ENCODE measurements at places on chromosomes 11 and 22.

DNA sequence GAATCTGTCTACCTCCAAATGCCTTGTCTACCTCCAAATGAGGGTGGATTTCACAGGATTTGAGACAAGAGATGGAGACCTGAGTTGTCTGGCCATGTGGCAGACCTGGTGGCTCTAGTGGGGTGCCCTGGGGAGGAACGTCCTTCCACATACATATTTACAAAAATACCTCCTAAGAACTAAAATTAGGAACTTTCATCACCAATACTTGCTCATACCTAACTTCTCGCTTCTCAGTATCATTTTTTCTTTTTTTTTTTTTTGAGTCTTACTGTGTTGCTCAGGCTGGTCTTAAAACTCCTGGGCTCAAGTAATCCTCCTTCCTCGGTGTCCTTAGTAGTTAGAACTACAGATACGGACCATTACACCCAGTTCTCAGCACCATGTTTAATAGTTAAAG, 117.9 kb downstream of the MED15 start:
- DNase-seq: no peak

GRCh38 chr11:132028380-132029240, 658.2 kb downstream of the NTM start:
- peak; percentile 12 for DNase-seq

DNA sequence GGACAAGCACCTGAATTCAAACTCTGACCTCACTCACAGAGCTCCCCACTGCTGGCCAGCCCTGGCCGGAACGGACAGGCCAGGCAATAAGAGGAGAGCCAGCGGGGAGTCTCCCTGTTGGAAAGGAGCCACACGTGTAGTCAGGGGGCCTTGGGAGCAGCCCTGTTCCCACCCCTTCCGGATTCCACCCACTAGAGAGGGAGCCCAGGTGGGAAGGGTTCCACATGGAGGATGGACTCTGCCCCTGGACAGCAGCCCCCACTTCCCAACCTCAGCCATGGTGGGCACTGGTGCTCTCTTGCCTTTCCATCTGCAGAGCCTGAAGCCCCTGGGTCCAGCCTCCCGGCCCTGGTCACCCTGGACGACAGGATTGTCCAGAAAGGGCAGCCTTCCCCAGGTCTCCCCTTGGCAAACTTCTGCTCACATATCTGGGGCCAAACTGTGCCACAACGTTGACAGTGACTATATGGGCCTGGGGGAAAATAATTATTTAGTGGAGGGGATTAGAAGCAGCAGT, 7.5 kb upstream of the APOBEC3A start:
- DNase-seq: no peak

GRCh38 chr11:12421386-12421785, 44.0 kb downstream of the PARVA start:
- DNase-seq: no peak

DNA sequence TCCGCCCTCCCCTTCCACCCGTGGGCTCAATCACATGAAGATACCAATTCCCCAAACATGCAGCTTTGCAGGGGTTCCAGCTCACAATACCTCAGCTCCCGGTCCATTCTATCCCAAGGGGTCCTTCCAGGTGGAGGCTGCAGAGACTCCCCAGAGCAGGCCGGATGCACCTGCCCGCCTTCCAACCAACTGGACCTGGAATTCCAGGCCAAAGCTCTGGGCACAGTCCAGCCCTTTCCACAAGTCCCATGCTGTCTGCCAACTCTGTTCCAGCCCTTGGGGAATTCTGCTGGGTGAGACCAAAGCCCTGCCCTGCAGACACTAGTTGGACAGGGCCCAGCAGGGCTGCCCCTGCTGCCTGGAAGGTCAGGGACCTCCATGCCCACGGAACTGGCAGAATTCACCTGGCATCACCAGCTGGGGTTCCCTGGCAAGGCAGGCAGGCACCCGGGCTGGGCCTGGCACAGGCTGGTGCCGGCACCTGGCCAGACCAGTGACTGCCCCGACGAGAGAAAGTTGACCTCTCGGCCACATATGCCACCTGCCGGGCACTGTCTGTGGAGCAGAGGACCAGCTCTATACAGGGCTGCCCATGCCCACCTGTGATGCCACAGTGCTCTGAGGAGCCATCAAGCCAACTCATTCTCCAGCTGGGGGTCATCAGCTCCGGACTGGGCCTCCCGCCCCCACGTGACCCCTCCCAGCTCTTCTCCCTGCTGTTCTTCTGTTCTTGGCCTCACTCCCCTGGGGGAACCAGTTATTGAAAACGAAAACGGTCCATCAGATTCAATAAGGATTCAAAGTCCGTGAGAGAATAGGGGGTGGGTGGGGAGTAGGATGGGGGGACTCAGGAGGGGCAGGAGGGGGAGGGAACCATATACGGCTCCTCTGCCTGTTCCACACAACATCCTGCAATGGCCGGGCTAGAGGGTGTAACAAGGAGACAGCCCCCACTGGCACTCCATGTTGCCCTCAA, 4.7 kb downstream of the SYT7 start:
- DNase-seq: no peak

GRCh38 chr11:10476927-10477689, 22.0 kb downstream of the AMPD3 start:
- no peak for DNase-seq

DNA sequence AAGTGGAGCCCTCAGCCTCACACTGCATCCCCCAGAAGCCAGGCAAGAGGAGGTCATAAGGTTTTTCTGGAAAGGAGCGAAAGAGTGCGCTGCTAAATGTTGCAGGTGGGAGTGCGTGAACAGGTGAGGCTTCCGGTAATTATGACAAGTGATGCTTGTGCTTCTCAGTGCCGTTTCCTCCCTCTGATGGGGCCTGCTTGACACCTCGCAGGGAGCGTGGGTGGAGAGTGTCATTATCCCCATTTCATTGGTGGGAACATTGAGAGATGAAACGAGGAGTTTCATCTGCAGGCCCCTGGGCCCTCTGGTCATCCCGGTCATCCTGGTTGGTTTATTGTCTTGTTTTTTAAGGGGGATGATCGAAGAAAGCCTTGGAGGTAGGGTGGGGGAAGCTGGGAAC, 57.5 kb downstream of the BCR start:
- no peak for DNase-seq

DNA sequence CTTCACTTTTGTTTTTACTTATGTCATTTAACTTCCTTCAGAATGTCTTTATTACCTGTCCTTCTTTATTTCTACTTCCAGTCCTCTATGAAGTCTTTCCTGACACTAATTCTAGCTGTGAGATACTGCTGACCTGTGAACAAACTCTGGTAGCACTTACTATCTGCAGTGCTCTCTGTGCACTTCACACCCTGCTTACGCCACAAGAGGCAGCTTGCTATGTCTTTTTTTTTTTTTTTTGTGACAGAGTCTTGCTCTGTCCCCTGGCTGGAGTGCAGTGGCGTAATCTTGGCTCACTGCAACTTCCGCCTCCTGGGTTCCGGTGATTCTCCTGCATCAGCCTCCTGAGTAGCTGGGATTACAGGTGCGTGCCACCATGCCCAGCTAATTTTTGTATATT, 10.7 kb downstream of the STIM1 start:
- DNase-seq: no peak

DNA sequence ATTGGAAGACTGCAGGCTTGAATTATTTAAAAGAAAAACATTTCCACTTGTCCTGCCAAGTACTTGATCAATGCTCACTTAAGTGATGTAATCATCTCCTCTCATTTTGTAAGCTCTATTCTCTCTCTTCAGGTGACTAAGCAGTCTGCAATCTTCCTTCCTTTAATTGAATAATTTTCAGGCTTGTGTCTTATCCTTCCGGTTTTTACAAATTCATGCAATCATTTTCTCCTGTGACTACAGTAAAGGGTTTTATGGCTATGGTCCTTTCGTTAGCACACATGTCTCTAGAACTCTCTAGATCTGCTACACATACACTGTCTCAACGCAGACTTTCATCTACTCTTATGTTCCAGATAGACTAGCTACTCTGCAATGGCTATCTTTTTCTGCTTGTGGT, 12.6 kb upstream of the UPB1 start:
- DNase-seq: no peak

- no peak for DNase-seq
Measured at GRCh38 chr22:49589301-49589700, 238.4 kb downstream of the BRD1 start.

GRCh38 chr11:119578521-119579191, 150.3 kb downstream of the NECTIN1 start:
- DNase-seq: no peak

- DNase-seq: no peak
Measured at GRCh38 chr11:2088284-2088683, 50.9 kb downstream of the IGF2 start.

- DNase-seq: no peak
Measured at GRCh38 chr11:122895563-122895962, 13.0 kb downstream of the JHY start.

DNA sequence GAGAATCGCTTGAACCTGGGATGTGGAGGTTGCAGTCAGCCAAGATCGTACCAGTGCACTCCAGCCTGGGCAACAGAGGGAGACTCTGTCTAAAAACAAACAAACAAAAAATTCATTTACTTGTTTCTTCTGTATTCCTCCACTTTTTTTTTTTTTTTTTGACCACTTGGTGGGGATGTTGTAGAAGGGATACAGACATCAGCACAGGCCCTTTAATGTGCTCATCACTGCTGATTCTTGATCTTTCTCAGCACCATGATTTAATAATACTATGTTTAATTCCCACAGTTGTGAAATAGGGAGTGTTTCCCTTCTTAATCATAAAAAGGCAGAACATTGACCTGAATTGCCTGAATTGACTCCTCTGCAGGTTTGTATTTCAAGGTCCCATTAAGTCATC, 4.5 kb downstream of the TTC9C start:
- no peak for DNase-seq

- DNase-seq: peak; percentile 14
Measured at GRCh38 chr22:27801616-27802345, at the start of gene MN1. TSS of gene MN1 (minus strand) at chr22:27801756. CDS start at chr22:27800543, 1,213 bp downstream.

GRCh38 chr11:2807025-2807681, 78.4 kb downstream of the CDKN1C start:
- no peak for DNase-seq

DNA sequence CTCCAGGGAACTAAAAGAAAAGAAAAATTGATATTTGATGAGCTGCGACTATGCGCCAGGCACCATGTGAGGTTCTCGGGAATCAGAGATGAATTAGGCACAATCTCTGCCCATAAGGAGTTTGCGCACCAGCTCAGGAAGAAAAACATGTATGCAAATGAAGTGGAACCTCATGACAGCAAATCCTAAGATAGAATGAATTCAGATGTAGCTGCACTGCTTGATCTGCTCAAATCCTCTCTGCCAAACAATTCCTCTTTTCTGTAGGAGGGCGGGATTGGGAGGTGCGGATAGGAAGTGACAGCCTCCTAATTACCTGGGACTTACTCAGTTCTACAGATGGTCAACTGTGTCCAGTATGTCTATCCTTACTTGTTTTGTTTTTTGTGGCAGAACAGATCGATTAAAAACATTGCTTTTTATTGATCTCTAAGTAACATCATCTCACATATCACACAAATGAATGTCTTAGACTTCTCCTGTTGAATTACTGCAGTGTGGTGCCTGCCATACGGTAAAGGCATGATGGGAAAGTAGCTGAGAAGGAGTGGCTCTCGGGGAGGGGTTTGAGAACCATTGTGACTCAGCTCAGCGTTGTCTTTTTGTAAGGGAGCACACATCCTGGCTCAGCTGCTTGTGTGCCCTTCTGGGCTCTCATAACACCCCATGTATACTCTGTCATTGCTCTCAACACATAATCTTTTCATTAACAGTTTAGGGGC, 13.9 kb downstream of the CRTAM start:
- peak; percentile 9 for DNase-seq

Measured in MG63 (cell line).